ENCODE measurements at places on chromosomes 2 and 18.

DNA sequence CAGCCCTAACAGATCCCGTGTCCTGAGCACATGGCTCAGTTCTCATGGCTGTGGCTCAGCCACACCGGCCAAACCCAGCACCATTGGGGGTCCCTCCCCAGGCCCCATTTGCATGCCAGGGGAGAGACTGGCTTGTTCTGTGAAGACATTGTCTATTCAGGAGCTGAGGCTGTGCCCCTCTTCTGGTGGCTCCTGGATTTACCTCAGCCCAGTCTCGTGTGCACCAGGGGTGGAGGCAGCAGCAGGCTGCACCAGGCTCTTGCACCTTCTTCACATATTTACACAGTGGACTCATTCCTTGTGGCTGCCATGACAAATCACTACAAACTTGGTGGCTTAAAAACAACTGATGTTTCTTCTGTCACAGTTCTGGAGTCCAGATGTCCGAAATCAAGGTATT lies 92.4 kb upstream of the ITGA6 start:
- no peak for DNase-seq

GRCh38 chr18:61833387-61833786 lies 59.4 kb downstream of the RNF152 start:
- no peak for DNase-seq

DNA sequence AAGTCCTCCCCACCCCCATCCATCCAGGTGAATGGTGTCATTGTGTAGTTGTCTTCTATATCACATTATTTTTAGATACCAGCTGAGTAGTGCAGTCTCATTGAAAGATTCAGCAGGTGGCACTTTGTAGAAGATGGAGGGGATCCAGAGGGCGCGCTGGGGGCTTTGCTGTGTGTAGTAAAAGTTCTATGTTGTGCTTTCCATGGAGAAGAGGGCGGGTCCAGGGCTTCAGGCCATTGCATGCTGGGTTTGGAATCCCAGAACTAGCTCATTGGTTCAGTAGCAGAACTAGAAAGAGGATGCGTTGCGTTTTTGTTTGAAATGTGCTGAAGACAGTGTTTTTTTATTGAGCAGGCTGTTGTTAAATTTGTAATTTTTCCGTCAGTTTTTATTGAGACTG lies 120.0 kb downstream of the MAP4K4 start:
- no peak for DNase-seq

DNA sequence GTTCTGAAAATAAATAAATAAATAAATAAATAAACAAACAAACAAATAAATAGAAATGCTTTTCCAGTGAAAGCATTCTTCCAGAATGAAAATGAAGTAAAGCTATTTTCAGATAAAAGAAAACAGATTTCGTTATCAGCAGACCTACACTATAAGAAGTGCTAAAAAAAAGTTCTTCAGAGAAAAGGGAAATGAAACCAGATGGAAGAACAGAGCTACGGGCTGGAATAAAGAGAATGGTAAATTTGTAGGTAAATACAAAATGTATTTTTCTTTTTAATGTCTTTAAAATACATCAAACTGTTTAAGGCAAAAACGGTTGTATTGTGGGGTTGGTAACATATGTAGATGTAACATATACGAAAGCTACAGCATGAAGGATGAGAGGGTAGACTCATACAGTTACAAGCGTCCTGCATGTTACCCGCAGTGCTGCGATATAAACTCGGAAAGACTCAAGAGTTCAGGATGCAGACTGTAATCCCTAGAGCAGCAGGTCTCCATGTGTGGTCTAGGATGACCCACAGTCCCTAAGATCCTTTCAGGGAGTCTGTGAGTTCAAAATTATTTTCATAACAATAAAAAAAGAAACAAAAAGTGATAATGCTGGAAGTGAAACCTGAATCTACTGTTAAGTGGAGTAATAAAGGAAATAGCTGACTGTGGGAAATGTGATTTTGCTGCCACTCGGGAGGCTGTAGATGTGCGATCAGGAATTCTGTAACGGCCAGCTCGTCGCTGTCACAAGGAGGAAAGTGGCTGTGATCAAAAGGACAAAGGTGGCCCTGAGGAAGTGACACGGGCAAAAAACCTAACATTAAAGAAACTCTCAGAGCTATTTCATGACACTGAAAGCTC lies 5.3 kb upstream of the RAB12 start:
- DNase-seq: no peak

GRCh38 chr2:84459944-84460429 lies 907 bp upstream of the SUCLG1 start:
- DNase-seq: no peak

Data from CD4-positive, alpha-beta T cell treated with Interferon gamma for 1 hour (primary cell).